CD4-positive, alpha-beta T cell treated with Interleukin-4 for 1 hour (primary cell): ENCODE measurements at places on chromosomes 7 and 10.
A peak's percentile ranks its signal among the peaks of the same experiment; 100 is the strongest.

GRCh38 chr7:54956865-54957264 is 62.0 kb upstream of the EGFR start:
- DNase-seq, result no peak

GRCh38 chr7:128794020-128794419 is 2.3 kb downstream of the CCDC136 start:
- peak; percentile 21 for DNase-seq

DNA sequence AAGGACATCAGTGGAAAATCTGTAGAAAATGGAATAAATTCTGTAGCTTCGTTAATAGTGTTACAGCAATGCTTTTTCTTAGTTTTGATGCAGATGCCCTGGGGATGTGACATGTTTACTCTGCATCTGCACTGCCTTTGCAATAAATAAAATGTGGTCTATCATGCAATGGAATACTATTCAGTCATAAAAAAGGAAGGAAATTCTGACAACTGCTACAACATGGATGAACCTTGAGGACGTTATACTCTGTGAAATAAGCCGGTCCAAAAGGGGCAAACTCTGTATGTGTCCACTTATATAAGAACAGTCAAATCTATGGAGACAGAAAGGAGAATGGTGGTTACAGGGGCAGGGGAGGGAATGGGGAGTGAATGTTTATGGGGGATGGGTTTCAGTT is 13.5 kb downstream of the GRIFIN start:
- DNase-seq, result no peak

DNA sequence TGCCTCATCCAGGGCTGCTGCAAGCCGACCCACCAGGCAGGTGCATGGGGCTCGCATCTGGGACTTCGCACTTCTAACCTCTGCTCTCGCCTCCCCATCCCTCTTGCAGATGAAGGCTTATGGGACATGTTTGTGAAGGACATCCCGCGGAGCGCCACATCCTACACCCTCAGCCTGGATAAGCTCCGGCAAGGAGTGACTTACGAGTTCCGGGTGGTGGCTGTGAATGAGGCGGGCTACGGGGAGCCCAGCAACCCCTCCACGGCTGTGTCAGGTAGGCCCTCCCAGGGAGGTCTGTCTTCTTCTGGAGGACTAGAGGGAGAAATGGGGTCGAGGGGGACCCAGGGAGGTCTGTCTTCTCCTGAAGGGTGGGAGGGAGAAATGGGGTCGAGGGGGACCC is 448.9 kb upstream of the FOXK1 start:
- DNase-seq, result no peak

GRCh38 chr10:436911-437665 is 252.4 kb downstream of the DIP2C start:
- DNase-seq, result peak; percentile 19

- DNase-seq, result no peak
Measured at GRCh38 chr10:52077814-52078213, 236.3 kb upstream of the DKK1 start.

GRCh38 chr7:48540746-48541145 is 369.5 kb downstream of the ABCA13 start:
- DNase-seq, result no peak

- DNase-seq, result no peak
Measured at GRCh38 chr10:6579183-6579903, 733 bp downstream of the PRKCQ start.

- DNase-seq, result no peak
Measured at GRCh38 chr10:78602201-78602932, 466.4 kb upstream of the ZMIZ1 start.

- DNase-seq, result no peak
Measured at GRCh38 chr10:112195224-112195623, 11.7 kb upstream of the GPAM start.

GRCh38 chr10:95308389-95309302 is 17.8 kb upstream of the PDLIM1 start:
- no peak for DNase-seq

GRCh38 chr7:127918130-127918529 is 113.1 kb downstream of the LRRC4 start:
- DNase-seq, result no peak

GRCh38 chr10:79266543-79267312 is 80.5 kb upstream of the PPIF start:
- peak; percentile 81 for DNase-seq

DNA sequence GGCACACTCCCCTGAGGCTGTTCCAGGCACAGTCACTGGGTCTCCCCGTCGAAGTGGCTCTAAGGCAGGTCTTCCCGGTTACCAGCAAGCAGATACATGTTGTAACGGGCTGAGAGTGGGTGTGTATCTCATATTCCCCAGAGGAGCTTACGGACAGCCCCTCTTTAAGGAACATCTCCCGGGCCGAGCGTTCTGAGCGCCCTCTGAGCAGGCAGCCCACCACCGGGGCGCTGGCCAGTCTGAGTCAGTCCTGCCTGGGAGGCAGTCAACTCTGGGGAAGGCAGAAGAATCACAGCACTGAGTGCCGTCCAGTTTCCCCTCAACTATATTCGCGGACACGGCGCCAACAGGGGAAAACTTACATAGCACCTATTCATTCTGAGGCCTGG is 117.4 kb downstream of the LHPP start:
- no peak for DNase-seq

DNA sequence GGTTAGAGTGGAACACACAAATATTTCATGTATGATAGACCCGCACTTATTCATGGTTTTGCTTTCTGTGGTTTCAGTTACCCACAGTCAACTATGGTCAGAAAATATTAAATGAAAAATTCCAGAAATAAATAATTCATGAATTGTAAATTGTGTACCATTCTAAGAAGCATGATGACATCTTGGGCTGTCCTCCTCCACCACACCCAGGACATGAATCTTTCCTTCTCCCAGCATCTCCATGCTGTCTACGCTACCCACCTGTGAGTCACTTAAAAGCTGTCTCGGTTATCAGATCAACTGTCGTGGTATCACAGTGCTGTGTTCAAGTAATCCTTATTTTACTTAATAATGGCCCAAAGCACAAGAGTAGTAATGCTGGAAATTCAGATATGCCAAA is 419.6 kb upstream of the NRP1 start:
- DNase-seq, result no peak

DNA sequence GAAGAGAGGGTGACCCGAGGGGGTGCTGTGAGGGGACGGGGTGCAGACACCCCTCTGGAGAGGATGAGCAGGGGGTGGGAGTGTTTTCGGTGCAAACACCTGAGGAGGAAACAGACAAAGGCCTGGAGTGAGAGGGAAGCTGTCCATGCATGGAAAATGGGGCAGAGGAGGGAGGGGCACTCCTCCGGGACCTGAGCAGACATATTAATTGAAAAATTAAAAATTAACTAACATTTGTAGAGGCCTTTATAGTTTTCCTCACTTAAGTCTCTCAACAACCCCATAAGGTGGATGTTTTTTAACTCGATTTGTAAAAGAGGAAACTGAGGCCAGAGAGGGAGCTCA is 1.2 kb downstream of the VPS37D start:
- no peak for DNase-seq

DNA sequence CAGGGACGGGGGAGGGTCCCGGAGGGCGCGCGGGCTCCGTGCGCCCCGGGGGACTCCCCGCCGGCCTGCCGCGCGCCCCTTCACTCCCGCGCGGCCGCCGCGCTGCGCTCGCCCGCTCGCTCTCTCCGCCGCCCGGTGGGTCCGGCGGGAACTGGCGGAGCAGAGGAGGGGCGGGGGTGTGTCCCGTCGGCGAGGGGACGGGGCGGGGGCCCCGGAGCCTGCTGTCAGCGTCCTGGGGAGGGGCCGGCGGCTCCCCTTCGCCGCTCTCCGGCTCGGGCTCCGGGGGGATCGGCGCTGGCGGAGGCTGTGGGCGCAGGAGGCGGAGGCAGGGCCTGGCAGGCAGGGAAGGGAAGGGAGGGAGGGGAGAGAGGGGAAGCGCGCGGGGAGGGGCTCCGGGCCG is at the start of gene SH3PXD2A:
Gene SH3PXD2A (minus strand): TSS at position 153 of the 400 bp plus-strand sequence. CDS start 310 bp downstream, outside the sequence.
- DNase-seq, result peak; percentile 17

DNA sequence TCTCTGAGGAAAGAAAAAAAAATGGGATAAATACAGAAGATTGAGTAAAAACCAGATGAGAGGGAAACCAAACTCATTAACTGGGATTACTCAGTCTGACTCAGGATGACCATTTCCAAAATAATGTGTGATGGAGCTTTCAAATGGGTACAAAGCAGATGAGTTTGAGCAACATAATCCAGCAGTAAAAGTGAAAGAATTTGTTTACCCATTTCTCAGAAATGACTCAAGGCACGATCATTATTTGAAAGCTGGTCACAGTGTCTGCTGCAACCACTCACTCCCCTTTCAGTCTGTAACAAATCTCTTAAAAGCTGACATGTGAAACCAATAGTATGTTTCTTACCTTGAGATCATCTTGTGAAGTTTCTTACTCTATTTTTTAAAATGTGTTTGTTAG is 104.7 kb upstream of the KLF14 start:
- no peak for DNase-seq

GRCh38 chr10:118662228-118663035 is 67.0 kb upstream of the PRLHR start:
- DNase-seq, result peak; percentile 13

DNA sequence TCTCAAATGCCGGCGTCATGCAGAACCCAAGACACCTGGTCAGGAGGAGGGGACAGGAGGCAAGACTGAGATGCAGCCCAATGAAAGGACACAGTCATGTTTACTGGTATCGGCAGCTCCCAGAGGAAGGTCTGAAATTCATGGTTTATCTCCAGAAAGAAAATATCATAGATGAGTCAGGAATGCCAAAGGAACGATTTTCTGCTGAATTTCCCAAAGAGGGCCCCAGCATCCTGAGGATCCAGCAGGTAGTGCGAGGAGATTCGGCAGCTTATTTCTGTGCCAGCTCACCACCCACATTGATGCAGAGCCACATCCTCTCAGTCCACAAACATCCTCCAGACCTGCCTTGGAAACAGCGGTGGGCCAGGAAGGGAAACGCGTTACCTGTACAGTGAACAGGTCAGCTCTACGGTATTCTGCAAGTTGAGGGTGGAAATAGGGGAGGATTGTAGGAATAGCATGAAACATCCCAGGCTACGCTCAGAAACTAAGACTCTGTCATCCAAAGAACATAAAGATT is 133.1 kb upstream of the PRSS1 start:
- no peak for DNase-seq

GRCh38 chr10:55398497-55398882 is 597.5 kb upstream of the PCDH15 start:
- DNase-seq, result no peak

DNA sequence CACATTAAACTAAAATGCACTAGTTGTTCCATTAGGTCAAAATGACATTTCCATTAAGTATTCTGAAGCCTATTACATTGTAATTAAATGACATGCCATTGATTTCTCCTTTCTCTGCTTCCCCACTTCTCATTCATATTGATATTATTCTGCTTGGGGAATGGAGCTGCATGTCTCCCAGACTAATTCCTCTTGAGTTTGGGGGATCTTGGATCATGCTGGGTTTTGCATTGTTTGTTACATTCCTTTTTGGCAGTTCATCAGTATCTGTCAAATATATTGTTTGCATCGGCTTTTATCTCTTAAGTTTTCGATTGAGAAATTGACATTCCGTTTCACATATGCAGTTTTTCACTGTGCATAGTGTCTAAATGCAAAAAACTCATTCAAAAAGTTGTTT is 65.1 kb upstream of the CYP26C1 start:
- no peak for DNase-seq

- DNase-seq, result no peak
Measured at GRCh38 chr10:44030738-44031137, 354.2 kb downstream of the CXCL12 start.

- no peak for DNase-seq
Measured at GRCh38 chr10:61825001-61825400, 76.5 kb upstream of the ARID5B start.

GRCh38 chr7:28176174-28176573 is 4.4 kb downstream of the JAZF1 start:
- no peak for DNase-seq

- DNase-seq, result no peak
Measured at GRCh38 chr7:74059681-74060588, 23.7 kb upstream of the LIMK1 start.

DNA sequence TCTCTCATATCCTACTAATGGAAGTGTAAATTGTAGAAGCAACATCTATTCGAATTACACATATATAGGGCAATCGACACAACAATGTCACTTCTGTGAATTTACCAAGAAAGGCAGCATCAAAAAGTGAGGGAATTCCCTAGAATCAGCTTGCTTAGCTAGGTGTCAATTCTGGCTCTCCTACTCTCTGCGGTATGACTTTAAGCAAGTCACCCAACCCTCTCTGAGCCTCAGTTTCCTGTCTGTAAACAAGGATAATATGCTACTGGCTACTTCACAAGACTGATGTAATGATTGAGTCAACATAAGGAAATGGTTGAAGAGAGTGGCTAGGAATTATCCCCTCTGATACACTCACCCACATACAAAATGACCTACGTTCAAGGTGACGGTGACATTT is 19.4 kb downstream of the CCDC6 start:
- DNase-seq, result no peak

DNA sequence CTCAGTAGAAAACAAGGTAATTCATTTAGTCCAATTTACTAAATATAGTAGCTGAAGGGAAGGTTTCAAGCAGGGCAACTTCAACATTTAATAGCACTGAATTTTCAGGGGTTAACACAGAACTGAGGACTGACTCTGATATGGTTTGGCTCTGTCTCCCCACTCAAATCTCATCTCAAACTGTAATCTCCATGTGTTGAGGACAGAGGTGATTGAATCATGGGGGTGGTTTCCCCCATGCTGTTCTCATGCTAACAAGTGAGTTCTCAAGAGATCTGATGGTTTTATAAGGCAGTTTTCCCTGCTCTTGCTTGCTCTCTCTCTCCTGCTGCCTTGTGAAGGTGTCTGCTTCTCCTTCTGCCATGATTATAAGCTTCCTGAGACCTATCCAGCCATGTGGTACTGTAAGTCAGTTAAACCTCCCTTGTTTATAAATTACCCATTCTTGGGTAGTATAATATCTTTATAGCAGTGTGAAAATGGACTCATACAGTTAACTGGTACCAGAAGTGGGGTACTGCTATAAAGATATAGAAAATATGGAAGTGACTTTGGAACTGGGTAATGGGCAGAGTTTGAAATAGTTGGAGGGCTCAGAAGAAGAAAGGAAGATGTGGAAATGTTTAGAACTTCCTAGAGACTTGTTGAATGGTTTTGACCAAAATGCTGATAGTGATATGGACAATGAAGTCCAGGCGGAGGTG is 9.8 kb upstream of the UMAD1 start:
- no peak for DNase-seq

DNA sequence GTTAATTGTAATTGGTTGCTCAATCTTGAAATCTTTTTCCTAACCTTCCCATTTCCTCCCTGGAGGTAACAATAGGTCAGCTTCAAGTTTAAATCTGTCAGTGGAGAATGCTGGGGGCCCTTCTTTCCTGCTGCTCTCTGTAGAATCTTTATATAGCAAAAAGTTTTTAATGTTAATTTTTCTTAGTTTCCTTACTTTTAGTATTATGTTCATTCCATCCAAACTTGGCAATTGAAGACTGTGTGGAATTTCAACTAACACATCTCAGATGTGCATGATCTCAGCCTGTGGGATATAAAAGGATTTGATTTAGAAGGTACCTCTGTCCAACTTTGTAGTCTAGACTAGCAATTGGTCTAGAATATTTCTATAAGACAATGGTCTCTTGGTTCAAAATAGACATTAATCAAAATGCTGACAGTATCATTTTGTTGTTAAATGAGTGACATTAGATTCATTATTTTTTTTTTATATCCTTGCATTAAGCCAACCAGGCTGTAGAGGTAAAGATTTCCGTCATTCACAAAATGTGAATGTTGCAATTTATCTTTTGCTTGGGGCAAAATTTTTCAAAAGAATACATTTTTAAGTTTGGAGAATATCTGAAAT is 100.4 kb upstream of the SEMA3A start:
- no peak for DNase-seq
